ENCODE measurements at places on chromosomes 2 and 18. TPM values are rescaled to one million over a fixed set of nuclear protein-coding genes. Genes with fewer than 3 reads are reported as not detected.

Gene COL5A2
- 1.4 TPM for total RNA-seq

Gene SIX2
- not detected for total RNA-seq

Gene PAIP2B
- 1.7 TPM for total RNA-seq

Gene PLEK
- total RNA-seq, result 19.9 TPM

Gene ABCG5
- not detected for total RNA-seq

Gene MBOAT2
- total RNA-seq, result 3.5 TPM

Gene PDE1A
- not detected for total RNA-seq

Gene PROM2
- total RNA-seq, result 0.25 TPM

Gene INO80D
- total RNA-seq, result 19.2 TPM

Gene VWC2L
- not detected for total RNA-seq

Gene ASB18
- not detected for total RNA-seq

All from activated CD8-positive, alpha-beta memory T cell treated with anti-CD3 and anti-CD28 coated beads for 36 hours (primary cell).